ENCODE measurements at places on chromosomes 5 and 9.

GRCh38 chr5:151296974-151297373, 6.6 kb downstream of the SLC36A3 start:
- no peak for DNase-seq

DNA sequence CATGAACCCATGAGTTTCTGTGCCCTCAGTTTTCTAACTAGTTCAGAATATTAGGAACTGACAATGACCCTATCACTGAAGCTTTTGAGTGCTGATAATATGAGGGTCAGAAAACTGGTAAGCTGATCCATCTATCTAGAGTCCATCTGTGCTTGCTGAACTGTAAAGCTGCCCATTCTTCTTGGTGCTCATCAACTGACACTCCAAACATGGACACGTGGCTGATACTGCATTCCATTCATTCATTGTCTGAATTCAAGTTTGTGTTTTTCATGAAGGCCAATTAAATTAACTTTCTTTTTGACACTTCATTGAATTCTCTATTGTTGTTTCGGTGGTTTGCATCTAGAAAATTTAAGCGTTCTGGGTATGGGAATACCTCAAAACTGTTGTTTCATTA, 17.6 kb downstream of the NREP start:
- no peak for DNase-seq

- peak; percentile 27 for DNase-seq
These were observed 74.5 kb upstream of the BARHL1 start for GRCh38 chr9:132507670-132508469.

GRCh38 chr5:34530637-34531036, 125.5 kb upstream of the RAI14 start:
- no peak for DNase-seq

DNA sequence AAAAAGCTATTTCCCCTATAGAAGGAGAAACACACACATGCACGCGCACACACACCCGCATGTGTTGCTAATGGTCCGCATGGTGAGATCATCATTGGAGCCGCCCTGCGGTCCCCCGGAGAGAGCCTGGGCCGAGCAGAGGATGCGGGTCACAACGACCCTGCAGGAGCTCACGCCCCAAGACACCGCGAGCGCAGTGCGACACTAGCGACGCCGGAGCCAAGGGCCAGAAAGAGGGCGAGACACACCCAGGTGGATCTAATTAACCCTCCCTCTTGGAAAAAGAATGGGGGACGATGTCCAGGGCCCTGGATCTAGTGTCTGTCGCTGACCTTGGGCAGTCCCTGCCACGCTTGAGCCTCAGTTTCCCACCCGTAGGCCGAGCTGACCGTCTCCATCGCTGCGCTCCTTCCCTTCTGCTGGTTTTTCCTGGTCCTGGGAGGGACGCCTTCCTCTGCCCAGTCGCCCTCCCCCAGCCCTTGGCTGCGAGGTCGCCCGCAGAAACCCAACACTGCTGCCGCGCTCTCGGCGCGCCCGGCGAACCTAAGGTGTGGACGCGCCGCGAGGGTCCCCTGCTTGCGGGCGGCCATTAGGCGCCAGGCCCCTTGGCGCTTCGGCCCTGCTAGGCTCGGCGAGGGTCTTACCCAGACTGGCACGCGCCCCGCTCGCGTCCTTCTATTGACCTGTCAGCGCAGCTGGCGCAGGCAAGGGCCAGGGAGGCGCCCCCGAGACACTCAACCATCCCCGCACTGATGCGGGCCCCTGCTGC, 47.5 kb upstream of the RNF20 start:
- no peak for DNase-seq

DNA sequence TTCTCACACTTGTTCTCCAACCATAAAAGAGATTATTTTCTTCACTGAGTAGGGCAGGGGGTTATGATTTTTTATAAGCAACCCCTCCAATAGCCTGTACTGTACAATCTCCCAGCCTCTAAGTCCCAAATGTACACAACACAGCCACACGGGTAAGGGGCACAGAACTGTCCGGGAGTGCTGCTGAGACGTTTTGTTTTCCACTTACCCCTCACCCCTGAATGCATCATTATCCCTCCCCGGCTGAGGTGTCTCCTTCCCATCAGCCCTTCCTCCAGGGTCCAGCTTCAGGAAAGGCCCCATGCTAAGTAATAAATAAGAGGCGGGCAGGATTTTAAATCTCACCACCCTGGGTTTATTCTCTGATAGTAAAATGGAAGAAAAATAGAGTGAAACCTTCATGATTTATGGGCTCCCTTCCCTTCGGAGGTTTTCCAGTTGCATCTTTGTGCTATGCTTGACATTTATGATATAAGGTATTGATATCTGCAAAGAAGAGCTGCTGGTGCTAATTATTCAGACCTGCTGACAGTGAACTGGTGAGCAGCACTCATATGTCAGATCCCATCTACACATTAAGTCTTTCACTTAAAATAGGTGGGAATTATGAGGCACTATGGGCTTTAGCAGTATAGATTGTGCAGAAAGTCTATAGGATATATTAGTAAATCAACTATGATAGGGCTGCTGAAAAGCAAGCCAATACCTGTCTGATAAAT, 67.2 kb upstream of the MEGF10 start:
- DNase-seq = no peak

GRCh38 chr5:128341056-128341455, 197.0 kb downstream of the FBN2 start:
- DNase-seq = no peak

- no peak for DNase-seq
These were observed 90.4 kb downstream of the PGM5 start for GRCh38 chr9:68446836-68447235.

GRCh38 chr5:135360278-135361274, 38.5 kb downstream of the MACROH2A1 start:
- DNase-seq = no peak

DNA sequence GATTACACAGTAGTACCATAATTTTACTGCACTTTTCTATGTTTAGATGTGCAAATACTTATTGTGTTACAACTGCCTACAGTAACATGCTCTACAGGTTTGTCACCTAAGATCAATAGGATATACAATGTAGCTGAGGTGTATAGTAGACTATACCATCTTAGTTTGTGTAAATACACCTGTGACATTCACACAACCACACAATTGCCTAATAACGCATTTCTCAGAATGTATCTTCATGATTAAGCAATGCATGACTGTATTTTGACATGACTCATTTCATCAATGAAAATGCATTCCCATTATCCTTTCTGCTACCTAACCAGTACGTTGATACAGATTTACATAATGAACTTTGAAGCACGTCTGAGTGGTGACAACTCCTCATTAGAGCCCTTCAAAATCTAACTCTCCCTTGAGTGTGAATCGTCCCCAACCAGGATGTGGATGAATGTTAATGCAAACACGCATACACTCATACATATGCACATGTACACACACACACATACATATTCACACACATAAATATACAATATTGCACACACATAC, 28.4 kb downstream of the GZMK start:
- no peak for DNase-seq

- no peak for DNase-seq
These were observed 43.9 kb upstream of the ALDOB start for GRCh38 chr9:101479338-101480030.

DNA sequence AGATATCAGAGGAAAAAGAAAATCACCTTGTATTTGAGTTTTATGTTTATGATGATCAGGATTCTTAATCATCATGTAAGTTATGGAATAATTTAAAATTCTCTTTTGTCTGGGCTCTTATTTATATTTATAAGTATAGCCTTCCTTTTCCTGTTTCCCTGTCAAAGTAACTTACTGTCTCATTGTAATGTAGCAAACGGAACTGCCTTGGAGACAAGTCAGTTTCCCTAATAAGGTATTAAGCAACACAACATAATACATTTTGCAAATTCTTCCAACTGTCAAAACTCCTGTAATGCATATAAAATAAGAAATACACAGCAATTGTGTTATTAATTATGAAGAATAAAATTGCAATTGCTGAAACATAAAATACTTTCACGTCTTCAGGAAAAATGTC, 463.2 kb downstream of the MAT2B start:
- DNase-seq = no peak

DNA sequence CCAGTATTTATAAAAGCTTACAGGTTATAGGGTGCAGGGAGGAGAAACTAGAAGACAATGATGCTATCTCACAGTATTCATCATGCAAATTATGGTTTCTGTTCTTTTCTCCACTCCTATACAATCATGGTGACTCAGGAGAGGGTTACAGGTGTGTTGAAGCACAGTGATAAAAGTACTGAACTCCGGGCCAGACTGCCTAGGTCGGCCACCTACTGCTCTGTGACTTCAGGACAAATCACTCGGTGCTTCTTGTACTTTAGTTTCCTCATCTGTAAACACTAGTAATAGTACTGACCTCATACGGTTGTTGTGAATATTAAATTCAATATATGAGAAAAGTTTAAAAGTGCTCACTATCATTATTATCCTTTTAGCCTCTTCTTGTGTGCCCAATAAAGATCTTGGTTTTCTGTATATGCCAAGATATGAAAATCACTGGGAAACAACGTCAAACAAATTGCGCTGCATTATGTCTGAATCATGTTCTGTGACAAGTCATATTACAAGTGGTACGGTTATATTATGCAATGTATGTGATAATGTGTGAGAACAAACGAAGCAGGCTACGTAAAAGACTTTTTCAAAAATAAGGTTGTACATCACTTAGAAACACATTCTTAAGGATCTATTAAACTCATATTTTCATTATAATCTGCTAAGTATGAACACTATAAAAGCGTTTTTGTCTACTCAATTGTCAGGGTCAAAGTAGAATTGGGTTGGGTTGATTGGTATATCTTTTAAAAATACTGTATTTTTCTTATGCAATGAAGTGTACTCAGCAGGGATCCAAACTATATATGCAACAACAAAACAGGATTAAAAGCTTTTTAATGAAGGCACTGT, 153.3 kb downstream of the EFNA5 start:
- no peak for DNase-seq

All from breast epithelium (tissue), 4 donors.